ENCODE measurements at places on chromosomes 12 and 14.

DNA sequence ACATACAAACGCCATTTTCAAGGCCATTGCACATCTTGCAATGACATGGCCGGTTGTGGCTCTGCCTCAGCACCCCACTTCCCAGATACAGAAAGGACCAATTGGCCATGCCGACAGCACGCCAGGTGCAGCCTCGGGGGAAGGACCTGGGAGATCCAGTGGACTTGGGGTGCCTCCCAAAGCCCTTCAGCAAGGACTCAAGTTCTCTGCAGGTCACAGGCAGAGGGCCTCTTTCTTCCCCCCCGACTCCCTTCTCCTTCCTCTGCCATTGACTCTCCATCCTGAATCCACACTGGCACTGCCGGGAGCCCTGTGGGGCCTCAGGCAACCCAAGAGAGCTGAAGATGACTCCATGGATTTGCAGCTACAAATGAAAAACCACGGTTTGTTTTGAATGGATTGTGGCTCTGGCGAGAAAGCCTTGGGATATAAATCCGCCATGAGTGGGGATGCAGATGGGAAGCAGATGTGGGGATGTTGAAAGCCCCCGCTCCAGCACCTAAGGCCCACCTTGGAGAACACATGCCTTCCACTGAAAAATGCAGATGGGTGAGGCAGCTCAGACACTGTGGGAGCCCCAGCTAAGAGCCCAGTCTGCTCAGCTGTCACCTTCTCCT, 35.1 kb upstream of the LTBP2 start:
- no peak for DNase-seq

- DNase-seq: no peak
Measured at GRCh38 chr14:55084401-55085059, 33.1 kb downstream of the MAPK1IP1L start.

DNA sequence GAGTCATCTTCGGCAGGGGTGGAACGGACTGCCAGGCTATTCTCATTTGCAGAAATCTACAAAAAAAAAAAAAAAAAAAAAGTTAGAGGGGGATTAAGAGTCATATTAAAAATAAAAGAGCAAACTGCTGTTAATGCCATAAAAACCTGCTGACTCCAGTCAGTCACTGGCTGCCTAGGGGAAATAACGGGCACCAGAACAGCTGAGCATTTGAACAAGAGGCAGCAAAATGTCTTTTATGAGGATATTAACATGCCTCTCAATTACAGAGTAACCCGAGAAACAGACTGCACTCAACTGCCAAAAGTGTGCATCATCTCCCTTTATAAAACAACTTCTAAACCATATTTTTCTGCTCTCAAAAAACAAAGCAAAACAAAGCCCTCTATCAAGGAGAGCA, 28.7 kb upstream of the CERS5 start:
- no peak for DNase-seq

GRCh38 chr12:92921877-92922276, 7.2 kb downstream of the EEA1 start:
- DNase-seq: no peak

- no peak for DNase-seq
Measured at GRCh38 chr12:49369411-49370145, 2.3 kb downstream of the SPATS2 start.

DNA sequence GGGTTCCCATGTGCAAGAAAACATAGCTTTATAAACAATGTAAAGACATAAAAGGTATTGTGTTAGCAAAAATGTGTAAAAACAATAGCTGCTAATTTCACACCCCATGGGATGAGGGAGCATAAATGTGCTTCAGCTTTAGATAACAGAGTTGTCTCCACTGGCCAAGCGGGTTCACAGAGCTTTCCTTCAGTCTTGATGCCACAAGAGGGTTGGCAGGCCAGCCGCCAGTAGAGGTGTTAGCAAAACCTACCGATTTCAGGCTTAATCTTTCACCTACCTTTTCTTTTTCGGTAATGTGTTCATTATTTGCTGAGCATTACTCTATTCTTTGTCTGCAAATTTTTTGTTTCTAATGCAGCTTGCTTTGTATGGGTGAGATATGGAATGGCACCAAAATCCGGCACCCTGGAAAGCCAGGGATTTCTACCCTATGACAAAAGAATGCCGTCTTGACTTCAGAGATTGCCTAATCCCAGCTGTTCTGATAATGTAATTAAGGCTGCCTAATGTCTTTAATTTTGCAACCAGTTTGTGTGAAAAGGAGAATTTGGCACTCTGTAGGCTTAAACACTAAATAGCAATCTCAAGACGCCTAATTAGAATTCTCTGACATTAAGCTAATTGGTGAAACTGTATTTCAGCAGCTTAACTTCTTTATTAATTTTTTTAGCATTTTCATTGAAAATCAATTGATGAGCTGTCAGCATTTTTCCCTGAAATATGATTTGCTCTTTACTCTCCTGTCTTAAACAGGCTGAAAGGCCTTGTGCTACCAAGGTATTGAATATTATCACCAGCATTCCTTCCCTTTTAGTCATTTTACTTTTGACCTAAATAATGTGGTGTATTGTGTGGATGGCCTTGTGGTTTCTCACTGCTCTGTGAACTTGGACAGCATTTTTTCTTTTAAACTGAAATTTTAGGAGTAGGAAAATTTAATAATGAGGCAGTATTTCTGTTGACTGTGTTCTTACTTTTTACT, 60.7 kb downstream of the POLR3B start:
- DNase-seq: no peak

DNA sequence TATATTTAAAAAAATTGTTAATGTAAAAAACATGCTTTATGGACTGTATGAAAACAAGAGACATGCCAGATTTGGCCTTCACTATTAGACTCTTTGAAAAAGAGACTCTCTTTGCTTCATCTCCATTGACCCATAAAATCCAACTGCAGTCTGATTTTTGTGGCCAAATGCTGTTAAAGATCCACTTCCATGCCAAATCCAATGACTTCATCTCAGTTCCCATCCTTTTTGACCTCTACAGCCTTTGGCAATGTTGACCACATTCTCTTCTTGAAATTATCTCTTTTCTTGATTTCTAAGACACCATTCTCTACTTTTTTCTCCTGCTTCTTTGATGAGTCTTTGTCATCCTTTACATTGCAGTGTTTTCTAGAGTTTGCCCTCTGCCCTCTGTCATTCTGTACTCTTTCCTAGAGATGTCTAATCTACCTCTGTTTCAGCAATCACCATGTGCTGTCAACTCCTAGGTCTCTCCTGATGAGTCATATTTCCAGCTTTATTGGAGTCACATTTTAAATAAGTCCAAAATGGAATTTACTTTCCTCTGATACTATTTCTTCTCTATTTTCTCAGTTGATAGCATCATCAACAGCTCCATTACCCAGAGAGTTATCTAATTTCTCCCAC, 2.4 kb downstream of the TMPRSS12 start:
- no peak for DNase-seq

DNA sequence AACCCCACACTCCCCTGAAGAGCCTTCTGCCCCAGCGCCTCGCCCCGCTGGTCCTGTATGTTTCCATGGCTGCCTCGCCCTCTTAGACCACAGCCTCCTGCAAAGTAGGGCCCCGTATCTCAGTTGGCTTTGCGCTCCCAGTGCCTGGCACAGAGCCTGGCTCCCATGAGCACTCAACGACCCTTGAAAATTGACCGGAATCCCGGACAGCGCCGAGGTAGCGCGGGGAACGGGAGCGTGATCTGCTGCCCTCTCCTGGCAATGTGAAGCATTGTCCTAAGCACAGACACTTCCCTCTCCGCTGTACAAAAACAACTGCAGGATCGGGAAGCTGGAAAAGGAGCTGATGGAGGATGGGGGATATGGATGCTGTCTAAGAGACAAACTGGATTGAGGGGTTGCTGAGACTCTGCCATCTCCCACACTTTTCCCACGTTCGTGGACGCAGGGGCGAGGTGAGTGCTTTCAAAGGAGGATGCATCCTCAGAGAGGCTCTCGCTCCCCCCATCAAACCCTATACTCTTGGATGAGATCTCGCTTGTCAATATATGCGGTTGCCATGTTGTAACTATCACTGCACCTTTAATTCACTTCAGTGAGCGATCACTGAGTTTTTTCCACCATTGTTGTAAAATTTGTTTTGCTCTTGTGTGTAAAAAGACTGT, 10.7 kb upstream of the FKBP4 start:
- DNase-seq: no peak

- no peak for DNase-seq
Measured at GRCh38 chr12:2548081-2548480, 246.7 kb upstream of the FKBP4 start.

- DNase-seq: no peak
Measured at GRCh38 chr12:10186299-10186698, 7.5 kb downstream of the TMEM52B start.

DNA sequence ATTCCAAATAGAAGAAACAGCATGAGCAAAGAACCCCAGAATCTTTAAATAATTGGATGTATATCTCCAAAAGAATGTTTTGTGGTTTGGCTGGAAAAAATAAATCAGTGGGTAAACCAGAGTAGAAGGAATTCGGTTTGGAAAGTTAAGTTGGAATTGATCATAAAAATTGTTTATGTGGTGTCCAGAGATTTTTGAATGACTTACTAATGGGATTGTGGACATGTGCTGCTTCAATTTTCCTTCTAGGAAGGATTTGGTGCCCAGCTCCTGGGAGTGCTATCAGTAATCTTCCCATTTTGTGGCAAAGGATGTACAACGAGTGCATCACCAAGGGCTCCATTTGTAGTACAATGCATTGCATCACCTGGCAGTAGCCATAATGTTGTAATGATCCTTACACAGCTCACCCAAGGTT, 224.8 kb downstream of the SLC16A7 start:
- DNase-seq: no peak

DNA sequence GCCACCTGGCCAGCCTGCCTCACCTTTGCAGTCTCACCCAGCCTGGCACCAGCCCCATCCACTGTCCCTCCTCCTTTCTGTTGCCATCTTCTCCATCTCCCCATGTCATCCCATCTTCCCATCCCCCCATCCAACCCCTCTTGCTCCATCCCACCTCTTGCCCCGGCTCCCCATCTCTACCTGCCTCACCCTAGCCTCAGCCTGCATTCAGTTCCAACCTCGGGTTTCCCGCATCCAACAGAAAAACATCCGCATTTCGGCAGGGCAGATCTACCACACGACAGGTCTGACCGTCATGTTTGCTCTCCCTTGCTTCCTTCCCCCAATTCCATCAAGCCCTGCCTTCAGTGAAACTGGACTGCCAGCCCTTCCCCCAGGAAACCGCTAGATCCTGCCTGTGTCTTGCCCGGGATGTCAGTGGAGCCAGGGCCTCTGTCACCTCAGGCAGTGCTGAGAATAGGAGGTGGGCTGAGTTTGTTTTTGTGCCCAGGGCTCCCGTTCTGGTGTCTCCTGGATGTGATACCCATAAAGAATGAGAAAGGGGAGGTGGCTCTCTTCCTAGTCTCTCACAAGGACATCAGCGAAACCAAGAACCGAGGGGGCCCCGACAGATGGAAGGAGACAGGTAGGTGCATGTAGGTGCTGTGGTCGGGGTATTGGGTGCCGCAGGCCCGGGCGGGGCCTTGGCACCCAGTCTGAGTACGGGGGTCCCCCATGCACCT, 2.5 kb downstream of the KCNH3 start:
- no peak for DNase-seq

GRCh38 chr12:54333420-54334034, 8.6 kb downstream of the COPZ1 start:
- DNase-seq: no peak

DNA sequence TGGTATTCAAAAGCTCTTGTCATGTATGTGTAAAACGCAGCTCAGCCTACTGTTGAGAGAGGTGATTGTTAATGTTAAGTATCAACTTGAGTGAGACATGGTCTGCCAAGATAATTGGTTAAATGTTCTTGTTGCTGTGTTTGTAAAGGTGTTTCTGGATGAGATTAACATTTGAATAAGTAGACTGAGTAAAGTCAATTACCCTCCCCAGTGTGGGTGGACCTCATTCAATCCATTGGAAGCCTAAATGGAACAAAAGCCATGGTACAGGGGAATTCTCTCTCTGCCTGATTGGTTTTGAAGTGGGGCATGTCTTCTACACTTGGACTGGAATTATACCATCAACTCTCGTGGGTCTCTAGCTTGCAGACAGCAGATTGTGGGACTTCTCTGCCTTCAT, 63.8 kb upstream of the RERGL start:
- no peak for DNase-seq

DNA sequence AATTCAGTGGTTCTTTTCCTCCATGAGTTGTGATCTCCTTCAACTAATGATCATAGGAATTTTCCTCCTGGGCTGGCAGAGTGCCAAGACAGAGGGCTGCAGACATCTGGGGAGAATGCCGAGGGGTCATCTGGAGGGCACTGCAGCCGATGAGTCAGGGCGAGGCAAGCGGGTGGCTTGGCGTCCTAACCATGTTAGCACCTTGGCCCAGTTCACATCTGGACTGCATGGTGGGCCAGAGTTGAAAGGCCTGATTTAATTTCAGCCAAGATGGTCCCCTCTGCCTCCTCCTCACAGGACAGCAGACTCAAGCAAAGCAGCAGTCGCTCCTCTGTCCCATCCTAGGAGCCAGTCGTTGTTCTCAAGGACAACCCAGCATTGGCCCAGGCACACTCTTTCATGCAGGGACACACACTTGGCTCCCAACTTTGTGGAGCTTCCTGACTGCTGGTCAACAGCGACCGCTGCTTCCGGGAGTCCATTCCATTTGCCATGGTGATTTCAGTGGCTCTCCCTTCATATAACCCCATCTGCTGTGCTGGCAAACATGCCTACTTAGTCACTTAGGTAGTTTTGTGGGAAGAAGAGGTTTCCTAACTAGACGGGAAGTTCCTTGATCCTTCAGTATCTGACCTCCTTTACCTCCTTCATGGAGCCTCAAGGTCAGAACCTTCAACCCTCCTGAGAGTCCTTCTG, 161.8 kb downstream of the TTC8 start:
- no peak for DNase-seq

DNA sequence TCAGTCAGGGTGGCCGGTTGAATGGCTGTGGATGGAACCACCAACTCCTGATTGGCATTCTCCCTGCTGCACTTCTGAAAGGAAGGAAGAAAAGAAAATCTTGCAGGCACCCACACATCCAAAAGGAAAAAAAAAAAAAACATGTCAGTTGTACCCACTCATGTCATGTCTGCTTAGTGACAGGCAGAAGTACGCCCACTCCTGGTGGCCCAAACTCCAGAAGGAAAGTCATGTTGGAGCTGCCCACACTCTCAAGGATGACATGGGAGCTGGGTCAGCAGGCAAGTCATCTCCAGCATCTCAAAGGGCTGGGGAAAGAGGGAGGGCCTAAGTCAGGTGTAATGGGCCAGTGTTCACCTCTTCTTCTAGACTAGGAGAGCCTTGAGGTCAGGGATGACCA, 1079.1 kb downstream of the BCL11B start:
- no peak for DNase-seq

DNA sequence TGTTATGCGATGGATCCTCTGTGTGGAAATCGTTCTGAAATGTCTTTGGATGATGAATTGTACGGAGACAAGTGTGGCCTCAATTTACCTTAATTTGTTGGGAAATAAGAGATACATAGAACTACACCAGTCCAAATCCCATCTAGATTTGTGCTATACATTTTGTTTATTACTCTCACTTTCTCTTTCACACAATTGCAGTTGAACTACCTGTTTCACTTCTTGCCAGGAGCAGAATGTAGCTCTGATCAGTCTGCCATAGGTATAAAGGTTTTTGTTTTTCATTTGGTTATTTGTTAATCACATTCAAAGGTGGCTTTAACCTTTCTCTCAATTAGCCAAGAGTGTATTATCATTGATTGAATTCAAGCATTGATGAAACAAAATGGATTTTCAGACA, 268.2 kb downstream of the SNAPC1 start:
- DNase-seq: no peak
